ENCODE measurements at places on chromosomes 1 and 21.

GRCh38 chr1:229300099-229300757, 29.3 kb downstream of the RAB4A start:
- no peak for DNase-seq

- DNase-seq: no peak
These were observed 1.0 kb upstream of the FOXO6 start for GRCh38 chr1:41360074-41360785.

GRCh38 chr1:15932612-15933011, 43.3 kb downstream of the ZBTB17 start:
- DNase-seq: no peak

DNA sequence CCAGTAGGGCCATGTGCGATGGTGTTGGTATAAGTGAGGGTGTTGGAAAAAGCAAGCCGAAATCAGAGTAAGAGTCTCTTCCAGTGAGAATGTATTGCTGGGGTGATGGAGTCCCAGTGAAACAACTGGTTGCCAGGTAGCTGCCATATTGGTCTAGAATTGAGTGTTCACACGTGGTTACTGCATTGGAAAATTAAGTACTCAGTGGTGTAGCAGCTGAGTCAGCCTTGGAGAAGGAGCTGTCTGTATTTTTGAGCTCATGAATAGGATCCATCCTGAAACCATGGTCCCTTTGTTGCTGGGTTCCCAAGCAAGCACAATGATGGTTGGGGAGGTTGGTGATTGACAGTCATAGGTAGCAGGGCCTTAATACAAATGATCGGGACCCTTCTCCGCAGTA, 235.3 kb downstream of the DYRK1A start:
- DNase-seq: no peak

DNA sequence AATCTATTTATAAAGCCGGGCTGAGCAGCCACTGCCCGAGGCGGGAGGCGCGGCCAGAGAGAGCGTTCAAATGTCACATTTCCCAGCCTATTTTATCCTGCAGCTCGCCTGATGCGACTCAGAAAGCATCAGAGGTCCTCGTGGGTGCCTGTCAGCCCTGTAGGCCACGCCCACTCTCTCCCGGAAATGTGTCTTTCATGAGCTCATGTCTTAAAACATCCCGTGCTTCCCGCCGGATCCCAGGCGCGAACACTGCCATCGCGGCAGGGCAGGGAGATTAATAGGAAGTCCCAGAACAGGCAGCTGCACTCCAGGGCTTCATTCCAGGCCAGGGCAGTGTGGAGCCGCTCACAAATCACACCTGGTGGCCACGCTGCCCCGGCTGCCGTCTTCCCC, 117.5 kb downstream of the PRDM16 start:
- DNase-seq: peak; percentile 41

- DNase-seq: no peak
These were observed 478.2 kb upstream of the VAMP3 start for GRCh38 chr1:7292714-7293419.

GRCh38 chr1:178034676-178035075, 59.2 kb upstream of the RASAL2 start:
- DNase-seq: no peak

- DNase-seq: peak; percentile 9
These were observed 3.9 kb upstream of the COL18A1 start for GRCh38 chr21:45401054-45401518.

GRCh38 chr1:94061513-94062443, 59.2 kb downstream of the ABCA4 start:
- DNase-seq: peak; percentile 89

DNA sequence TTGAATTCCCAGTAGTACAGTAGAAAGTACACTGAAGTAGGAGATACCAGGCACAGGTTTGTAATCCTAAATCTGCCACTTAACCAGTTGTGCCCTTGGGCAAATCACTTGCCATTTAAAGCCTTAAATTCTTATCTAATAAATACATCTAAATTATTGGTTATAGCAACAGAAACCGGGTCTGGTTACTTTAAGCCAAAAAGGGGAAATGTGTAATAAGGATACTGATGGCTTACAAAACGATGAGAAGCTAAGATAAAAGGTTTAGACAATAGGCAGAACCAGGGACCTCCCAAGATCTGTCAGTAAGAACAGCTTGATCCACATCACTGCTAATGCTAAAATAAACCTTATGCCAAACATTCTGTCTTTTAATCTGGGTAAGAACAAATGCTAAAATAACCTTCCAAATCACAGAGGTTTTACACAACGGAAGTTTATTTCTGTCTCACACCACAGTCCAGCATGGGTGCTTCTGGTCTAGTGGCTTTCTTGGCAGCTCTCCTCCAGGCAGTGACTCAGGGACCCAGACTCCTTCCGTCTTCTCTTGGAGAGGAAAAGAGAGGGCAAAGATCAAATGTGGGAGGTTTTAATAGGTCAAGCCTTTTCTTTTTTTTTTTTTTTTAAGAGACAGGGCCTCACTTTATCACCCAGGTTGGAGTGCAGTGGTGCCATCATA, 16.5 kb upstream of the ZMYM1 start:
- DNase-seq: peak; percentile 85

DNA sequence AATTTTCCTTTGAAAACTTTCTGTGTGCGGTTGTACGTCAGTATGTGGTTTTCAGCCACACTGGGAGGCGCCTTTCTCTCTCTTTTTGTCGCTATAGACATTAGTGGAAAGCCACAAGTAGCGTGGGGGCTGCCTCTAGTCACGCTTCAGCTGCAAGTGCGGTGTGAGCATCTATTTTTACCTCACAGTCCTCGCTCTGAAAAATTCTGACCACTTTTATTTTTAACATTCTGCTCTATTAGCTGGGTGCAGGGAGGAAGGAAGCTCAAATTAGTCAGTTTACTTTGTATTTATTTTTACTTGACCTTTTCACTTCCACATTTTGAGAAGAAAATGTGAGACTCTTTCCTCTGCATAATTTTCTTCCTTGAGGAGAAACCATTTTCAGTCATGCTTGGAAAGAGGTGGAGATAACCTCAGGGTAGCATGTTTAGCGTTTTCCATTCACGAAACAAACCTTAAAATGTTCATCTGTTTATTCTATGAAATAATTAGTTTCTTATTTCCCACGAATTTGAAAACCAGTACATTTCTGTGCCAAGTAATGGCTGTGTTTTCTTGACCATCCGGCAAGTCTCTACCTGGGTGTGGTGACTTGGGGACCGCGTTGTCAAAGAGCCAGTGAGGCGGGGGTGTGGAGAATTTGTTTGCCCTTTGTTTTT, 35.6 kb downstream of the ADARB1 start:
- DNase-seq: no peak

- no peak for DNase-seq
These were observed 199.6 kb upstream of the C1orf87 start for GRCh38 chr1:60273185-60273584.

- DNase-seq: no peak
These were observed 33.6 kb downstream of the CC2D1B start for GRCh38 chr1:52332411-52332810.

GRCh38 chr1:41977326-41977725, 58.6 kb upstream of the HIVEP3 start:
- no peak for DNase-seq

GRCh38 chr1:41976671-41977070, 57.9 kb upstream of the HIVEP3 start:
- no peak for DNase-seq

GRCh38 chr1:21468599-21468998, 28.7 kb downstream of the NBPF3 start:
- DNase-seq: peak; percentile 53

GRCh38 chr1:101295209-101295608, 58.4 kb downstream of the S1PR1 start:
- DNase-seq: no peak

GRCh38 chr1:171403393-171403792, 81.9 kb upstream of the PRRC2C start:
- peak; percentile 29 for DNase-seq

- peak; percentile 2 for DNase-seq
These were observed 1.7 kb downstream of the LYST start for GRCh38 chr1:235864931-235865525.

GRCh38 chr1:172885411-172885810, 165.3 kb downstream of the TNFSF18 start:
- no peak for DNase-seq

- no peak for DNase-seq
These were observed 378 bp downstream of the ANKRD65 start for GRCh38 chr1:1420654-1421141.

- DNase-seq: no peak
These were observed 103.9 kb upstream of the C1orf174 start for GRCh38 chr1:4003846-4004505.
